ENCODE measurements at places on chromosomes 3 and 15.

- DNase-seq: no peak
These were observed 1.9 kb downstream of the IVD start for GRCh38 chr15:40407330-40407990.

DNA sequence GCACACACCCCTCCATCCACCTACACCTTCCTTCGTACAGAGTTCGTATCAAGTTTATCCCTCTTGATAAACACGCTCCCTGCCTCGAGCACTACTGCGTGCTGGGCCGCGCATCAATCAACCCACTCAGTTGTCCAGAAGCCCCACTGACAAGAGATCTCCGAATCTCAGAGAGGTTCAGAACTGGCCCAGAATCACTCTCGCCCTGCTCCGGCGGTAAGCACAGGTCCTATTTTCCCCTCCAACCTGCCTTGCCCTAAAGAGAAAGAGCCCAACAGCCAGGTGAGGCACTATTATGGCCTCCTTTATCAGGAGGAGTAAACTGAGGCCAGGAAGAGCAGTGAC lies 494 bp upstream of the NISCH start:
- DNase-seq: no peak

GRCh38 chr15:58918239-58918638 lies 15.2 kb downstream of the SLTM start:
- DNase-seq: no peak

DNA sequence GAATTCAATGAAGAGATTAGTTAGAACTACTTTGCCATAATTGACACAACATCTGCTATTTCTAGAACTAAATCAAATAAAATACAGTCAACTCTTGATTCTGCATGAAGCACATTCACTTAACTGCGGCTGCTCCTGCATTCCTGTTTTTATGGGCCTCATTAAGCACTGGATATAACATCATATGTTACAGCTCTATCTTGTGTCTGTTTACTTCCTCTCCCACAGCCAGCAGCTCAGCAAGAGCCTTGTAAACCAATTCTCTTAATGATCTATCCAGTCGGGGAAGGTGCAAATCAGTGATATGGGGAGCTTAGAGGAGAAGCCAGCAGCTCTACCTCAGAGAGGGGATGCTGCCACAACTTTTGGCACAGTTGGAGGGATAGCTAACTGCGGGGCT lies 329.2 kb downstream of the ARRDC4 start:
- DNase-seq: no peak

GRCh38 chr3:136276049-136276755 lies 26.1 kb downstream of the PCCB start:
- no peak for DNase-seq

DNA sequence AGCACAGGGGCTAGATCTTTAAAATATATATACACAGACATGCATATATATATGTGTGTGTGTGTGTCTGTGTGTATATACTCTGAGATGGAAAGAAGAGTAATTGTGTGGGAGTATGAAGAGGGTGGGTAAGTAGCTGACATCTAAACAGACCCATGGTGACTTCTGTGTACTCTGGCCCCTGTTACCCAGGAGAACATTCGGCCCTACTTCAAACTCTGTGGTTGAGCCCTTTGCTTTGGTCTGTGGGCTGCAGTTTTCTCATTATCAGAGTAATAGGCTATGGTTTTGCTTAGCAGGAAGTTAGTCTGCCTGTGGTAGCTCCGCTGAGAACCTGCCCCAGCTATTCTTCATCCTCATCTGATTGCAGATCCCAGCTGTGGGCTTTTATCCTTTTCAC lies 141.4 kb downstream of the RBPMS2 start:
- DNase-seq: peak; percentile 17

- no peak for DNase-seq
These were observed 271.3 kb upstream of the TPM1 start for GRCh38 chr15:62771234-62771633.

DNA sequence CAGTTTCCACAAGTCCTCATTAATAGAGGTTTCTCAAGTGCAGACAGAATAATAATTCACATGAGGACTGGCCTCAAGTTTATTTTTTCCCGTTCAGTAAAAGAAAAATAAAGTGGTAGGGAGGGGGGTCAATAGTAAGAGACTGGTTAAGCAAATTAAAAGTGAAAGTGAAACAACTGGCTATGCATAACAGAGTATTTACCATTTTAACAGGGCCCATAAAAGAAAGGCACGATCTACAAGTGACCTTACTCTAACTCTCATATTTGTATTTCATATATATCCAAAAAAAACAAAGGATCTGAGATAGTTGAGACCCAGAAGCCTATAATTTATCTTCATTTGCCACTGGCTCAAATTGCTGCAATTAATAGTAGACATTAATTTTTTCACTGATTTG lies 686.3 kb downstream of the NTRK3 start:
- no peak for DNase-seq

DNA sequence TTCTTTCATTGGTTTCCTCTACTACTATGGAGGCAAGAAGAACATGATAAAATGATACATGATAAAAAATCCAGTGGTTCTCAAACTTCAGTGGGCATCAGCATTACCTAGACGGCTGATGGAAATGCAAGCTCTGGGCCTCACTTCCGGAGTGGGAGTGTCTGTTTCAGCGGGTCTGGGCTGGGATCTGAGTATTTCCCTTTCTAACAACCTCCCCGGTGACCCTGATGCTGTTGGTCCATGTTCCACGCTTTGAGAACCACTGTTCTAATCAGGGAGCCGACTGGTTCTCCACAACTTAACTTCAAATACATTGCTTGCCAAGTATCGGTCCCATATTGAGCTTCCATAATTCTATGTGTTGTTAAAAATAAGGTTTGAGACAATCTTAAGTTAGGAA lies 712.3 kb upstream of the LMCD1 start:
- no peak for DNase-seq

GRCh38 chr15:26910715-26911114 lies 43.9 kb downstream of the GABRA5 start:
- no peak for DNase-seq

DNA sequence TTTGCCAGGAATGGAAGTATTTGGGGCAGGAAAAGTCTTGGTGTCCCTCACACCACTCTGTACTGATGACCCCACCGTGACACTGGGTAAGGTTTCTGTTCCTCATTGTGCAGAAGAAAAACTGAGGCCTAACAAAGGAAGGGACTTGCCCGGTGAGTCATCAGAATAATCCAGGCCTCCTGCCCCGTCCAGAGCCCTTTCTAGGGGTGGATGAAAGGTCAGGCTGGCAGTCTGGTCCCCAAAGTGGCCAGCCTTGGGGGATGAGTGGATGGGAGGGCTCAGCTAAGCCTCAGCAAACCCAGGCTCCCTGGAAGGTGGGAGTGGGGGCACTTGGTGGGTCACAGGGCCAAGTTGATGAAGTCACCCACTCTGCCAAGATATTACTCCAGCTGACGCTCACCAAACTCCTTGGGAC lies 2.3 kb upstream of the DNAH1 start:
- no peak for DNase-seq

DNA sequence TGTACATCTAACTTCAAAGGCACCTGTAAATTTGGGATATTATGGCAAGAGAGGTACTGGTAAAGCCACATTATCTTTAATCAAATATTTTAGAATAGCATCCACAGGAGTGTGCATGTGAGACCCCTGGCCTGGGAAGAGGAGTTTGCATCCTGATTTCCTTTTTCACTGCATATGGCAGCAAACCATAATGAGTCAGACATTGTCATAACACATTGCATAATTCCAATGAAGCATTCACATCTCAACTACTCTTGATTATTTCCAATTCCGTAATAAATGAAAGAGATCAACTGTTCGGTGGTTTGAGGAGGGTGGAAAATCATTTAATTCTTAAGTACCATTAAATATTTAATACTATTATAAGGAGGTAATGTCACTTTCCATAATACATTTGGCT lies 215.0 kb downstream of the MECOM start:
- DNase-seq: no peak

DNA sequence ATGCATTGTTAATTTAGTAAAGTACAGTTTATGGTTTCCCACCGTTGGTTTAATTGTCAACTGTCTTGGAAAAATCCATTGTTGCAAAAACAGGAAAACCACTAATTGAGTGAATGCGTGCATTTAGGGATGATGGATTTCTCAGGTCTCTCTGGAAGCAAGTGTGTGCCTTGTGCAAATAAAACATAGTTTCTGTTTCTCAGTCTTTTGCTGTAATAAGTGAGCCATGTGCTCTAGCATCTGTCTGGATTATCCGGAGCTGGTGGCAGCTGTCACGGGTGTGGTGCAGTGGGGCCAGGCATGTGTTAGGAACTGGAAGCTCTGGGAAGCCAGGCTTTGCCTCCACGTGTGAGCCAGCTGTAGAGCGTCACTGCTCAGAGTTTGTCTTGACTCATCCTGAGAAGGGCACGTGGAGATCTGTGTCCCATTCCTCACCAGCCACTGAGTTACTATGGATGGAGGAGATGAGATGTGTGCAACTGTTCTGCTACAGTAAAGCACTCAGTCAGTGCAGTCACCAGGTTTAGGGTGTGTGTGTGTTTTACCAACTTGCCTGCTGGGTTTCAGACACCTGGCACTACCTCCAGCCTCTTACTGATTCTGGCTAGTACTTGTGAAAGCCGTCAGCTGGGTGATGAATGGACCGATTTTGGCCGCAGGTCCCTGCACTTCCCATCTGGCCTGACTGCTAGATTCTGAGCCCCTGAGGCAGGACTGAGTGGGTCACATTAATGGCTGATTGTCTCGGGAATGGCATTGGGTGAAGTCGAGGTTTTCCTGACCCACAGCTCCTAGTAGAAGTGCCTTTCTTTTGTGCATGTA lies 7.2 kb downstream of the APBA2 start:
- no peak for DNase-seq

DNA sequence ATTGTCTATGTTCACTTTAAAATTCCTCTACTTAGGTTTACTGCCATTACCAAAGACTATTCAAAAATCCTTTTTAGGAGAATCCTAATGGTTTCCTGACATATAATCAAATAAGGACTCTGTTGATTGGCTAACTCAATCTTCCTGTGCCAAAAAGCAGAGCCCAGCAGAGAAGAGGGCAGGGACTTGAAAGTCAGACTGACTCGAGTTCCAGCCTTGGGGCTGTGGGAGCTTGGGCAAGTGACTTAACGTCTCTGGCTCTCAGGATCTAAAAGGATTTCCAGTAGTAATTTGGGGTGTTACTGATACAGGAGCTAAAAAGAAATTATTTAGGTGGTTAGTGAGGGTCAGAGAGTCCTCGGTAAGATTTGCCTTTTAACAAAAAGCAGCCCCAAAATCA lies 10.9 kb downstream of the CCR5 start:
- no peak for DNase-seq

- no peak for DNase-seq
These were observed 6.1 kb downstream of the RBP2 start for GRCh38 chr3:139470199-139470598.

Measured in T-helper 22 cell (primary cell).